ENCODE measurements at places on chromosomes 4 and X.
A peak's percentile ranks its signal among the peaks of the same experiment; 100 is the strongest.

- DNase-seq, result no peak
Measured at GRCh38 chrX:20743046-20743445, 476.3 kb upstream of the RPS6KA3 start.

GRCh38 chr4:4880492-4880891 lies 21.0 kb downstream of the MSX1 start:
- DNase-seq, result peak; percentile 24

DNA sequence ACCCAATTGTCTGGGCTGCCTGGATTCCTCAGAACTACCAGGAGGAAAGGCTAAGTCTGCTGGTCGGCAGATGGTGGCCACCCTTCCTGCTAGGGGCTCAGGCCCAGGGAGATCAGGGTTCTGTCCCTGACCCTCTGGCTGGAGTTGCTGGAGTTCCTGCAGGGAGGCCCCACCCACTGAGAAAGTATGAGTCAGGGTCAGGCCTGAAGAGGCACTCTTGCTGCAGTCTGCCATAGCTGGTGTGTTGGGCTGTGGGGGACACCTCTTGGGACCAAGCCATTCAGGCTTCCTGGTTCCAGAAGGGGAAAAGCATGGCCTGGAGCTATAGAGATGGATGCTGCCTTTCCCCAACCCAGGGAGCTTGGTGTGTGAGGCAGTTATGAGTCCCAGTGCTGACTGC lies 40.4 kb upstream of the PCDH18 start:
- DNase-seq, result no peak

GRCh38 chrX:95346856-95347255 lies 1337.8 kb upstream of the DIAPH2 start:
- no peak for DNase-seq

- DNase-seq, result no peak
Measured at GRCh38 chr4:78627046-78627965, 75.7 kb downstream of the ANXA3 start.

GRCh38 chrX:152905081-152905420 lies 7.2 kb downstream of the ZNF185 start:
- DNase-seq, result no peak

- no peak for DNase-seq
Measured at GRCh38 chrX:39802354-39802753, 295.4 kb downstream of the BCOR start.

DNA sequence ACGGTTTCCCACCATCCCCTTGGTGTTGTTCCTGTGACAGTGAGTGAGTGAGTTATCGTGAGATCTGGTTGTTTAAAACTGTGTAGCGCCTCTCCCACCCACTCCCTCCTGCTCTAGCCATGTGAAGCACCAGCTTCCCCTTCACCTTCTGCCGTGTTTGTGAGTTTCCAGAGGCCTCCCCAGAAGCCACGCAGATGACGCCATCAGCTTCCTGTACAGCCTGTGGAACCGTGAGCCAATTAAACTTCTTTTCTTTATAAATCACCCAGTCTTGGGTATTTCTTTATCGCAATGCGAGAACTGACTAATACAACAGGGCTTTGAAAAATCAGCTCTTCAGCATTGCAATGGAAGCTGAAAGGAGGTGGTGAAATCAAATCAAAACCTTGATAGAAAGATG lies 50.0 kb downstream of the FGFBP1 start:
- DNase-seq, result no peak

- DNase-seq, result peak; percentile 91
Measured at GRCh38 chr4:88938138-88938537, 118.8 kb downstream of the FAM13A start.

DNA sequence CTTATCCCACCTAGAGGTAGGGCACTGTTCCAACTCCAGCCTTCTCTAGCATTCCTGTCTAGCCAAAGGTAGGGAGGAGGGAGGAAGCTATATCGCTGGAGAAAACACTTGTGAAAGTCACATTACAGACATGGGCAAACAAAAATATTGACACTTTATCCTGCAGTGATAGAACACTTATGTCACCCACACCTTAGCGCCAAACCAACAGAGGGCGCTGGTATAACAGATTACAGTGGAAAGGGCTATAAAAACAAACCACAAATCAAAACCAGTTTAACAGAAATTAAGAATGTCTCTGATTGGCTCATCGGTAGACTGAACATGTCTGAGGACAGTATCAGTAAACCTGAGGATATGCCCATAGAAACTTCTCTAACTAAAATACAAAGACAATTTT lies 451.3 kb downstream of the TLL1 start:
- DNase-seq, result peak; percentile 32

DNA sequence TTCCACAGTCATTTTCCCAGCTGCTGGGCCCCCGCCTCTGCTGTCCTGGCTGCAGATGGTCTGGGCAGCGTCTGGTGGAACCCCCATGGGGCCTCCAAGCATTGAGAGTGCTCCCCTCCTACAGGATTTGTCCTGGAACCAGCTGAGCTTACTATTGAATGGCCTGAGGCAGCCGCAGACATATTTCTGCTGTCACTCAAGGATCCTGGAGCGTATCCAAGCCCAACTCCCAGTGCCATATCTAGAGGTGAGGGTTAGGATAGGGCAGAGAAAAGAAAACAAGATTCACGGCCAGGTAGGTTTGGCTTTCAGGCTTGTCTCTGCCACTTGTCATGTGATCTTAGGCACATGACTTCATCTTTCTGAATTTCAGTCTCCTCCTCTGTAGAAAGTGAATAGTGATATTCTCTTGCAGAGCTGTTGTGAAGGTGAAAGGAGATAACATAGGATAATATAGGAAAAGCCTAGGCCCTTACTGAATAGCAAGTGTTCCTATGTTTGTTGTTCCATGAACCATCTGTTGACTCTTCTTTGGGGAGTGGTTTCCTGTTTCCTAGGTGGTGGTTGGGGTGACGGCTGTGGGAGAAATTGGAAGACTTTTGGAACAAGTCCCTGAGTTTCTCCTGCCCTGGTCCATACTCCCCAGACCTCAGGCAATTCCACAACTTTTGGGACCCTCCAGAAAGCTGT lies 52.3 kb downstream of the SEPSECS start:
- DNase-seq, result no peak

DNA sequence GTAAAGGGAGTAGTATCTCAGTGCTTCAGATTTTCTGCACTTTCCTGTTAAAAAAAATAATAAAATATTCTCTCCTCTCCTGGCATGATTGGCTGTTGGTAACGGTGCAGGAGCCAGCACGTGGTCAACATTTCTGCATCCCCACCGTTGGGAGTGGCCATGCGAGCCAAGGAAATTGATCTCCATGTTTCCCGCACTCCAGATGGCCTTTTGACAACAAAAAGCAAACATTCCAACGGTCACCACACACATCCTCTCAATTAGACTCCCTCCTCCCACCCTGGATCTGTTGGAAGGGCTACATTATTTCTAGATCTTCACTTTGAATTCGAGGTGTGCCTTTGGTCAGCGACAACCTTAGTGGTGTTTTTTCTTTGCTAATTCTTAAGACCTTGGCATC lies 45.0 kb downstream of the STK32B start:
- DNase-seq, result peak; percentile 39

DNA sequence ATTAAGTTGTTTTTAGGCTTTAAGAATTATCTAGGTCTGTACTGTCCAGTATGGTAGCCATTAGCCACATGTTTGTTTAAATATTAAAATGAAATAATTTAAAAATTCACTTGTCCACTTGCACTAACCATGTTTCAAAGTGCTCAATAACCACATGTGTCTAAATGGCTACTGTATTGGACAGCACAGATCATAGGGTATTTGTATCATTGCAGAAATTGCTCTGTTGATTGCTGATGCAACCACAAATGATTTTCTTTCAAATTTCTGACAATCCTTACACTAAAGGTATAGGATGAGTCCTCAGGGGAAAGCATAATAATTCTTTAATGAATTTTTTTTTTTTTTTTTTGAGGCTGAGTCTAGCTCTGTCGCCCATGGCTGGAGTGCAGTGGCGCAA lies 84.9 kb downstream of the KDM6A start:
- no peak for DNase-seq

- no peak for DNase-seq
Measured at GRCh38 chr4:147826288-147826646, 94.4 kb downstream of the ARHGAP10 start.

DNA sequence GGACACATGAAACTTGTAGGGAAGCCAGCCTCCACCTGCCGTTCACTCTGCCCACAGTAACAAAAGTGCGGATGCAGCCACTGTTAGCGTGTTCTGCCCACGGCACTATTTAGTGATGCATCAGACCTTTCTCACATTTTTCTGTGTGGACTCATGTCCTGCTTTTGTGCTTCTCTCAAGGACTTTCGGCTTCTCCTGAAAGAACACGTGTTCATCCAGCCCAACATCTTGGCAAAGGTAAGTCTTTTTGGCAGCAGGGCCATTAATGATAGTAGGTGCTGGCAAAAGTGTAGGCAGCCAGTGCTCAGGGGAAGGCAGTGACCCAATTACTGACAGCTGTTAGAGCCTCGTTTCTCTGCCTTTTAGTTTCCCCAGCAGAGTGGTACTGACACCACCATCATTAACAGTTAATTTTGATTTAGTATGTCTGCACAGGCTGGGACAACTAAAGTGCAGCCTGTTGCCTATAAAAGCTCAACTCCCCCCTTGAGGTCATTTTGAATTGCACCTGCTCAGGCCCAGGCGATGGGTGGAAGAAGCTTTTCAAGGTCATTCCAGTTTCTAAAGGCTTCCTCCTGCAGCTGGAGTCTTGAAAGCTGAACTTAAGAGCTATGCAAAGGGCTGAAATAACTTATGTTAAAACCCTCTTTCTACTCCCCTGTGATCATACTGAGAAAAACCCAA lies 54.5 kb upstream of the HPSE start:
- DNase-seq, result no peak

DNA sequence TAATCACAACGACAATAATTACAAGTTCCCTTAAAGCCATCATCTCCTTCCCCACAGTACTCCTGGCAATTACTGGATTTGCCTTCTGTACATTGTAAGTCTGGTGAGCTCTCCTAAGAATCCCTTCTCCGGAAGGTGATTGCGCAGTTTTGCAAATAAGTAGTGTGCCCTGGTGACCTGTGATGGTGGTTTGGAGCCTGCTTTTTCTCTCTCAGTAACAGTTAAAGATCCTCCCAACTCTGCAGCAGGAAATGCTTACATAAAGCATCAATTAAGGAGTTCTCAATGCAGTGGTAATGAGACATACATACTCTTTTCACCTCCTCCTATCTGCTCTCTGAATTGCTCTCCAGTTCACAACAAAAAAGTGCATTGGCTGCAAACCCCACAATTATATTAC lies 159.7 kb downstream of the SH2D1A start:
- no peak for DNase-seq

DNA sequence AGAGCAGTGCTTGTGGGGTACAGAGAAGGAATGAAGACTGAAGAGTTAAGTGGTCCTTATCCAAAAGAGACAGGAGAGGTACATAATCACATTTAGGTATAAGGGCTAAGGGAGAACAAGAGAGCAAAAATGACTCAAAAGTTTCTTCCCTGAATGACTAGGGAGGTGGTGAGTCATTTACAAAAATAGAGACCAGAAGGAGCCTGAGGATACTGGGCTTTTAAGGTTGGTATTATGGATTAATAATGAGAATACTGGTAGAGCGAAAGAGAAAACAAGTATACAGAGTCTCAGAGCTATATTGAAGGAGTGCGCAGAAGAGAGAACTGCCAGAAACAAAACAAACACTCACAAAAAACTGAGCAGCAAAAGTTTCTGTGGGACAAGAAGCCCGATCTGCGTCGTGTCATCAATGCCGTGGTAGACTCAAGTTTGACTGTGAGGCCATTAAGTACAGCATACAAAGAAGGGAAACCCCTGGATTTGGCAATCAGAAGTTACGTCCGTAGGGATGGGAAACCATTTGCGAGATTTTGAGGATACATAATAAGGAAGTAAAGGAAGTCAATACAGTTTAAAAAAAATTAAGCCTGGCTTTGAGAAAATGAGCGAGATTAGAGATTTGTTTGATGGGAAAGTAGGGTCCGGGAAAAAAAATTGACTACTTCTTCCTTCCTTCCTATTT lies 129.1 kb upstream of the STIM2 start:
- peak; percentile 20 for DNase-seq

GRCh38 chr4:39181520-39181904 lies 817 bp upstream of the WDR19 start:
- no peak for DNase-seq

DNA sequence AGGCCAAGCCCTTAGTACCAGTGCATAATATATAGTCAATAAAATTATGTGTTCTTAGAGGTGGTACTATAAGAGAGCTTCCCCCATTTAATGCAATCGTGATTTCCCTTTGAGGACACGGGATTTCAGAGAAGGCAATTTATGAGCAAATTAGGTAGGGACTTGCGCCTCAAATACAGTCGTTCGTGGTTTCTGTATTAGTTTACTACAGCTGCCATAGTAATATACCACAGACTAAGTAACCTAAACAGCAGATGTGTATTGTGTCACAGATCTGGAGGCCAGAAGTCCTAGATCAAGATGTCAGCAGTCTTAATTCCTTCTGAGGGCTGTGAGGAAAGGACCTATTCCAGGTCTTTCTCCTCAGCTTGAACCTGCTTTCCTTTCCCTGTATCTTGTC lies 1.5 kb upstream of the PUDP start:
- DNase-seq, result no peak

- DNase-seq, result no peak
Measured at GRCh38 chr4:124635331-124635730, 77.2 kb downstream of the ANKRD50 start.

GRCh38 chr4:134326866-134327265 lies 125.3 kb upstream of the PABPC4L start:
- no peak for DNase-seq

GRCh38 chrX:53717205-53717604 lies 30.7 kb upstream of the HUWE1 start:
- no peak for DNase-seq

DNA sequence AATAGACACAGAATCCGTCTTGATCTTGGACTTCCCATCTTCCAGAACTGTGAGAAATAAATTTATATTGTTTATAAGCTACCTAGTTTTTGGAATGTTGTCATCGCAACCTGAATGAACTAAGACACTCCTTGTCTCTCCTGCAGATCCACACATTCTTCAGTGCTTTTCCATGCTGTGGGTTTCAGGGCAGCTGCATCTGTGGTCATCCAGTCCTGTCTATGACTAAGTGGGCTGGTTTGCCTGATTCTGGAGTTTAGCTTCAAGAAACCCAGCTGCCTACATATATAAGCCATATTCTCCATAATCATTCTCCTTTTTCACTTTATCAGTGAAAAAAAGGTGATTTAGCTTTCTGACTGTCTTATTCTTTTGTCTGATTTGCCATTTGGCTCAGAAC lies 170.3 kb upstream of the KIT start:
- DNase-seq, result peak; percentile 68

GRCh38 chr4:7007142-7007907 lies 35.8 kb upstream of the TADA2B start:
- DNase-seq, result no peak

DNA sequence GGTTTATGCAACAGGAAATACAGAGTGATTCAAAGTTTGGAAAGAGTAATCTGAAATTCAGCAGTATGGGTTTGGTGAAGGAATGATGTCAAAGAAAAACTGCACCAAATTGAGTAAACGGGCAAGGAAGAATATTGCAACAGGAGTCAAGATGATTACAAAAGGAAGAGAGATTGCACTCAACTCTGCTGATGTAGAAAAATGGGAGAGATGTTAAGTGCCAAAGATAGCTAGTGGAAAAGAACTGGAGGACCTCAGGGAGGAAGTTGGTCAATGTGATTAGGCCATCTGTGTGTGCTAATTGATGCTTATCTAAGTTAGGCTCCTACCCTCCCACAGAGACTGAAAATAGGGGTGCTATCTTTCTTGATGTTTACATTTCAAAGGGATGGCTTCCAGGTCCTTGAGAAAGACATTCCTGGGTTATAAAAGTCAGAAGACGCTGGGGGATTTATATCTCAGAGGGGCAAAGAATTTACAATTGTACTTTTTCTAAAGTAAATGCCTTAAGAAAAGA lies 167.4 kb upstream of the FAM47A start:
- DNase-seq, result no peak

- no peak for DNase-seq
Measured at GRCh38 chr4:91830681-91831395, 472.9 kb upstream of the GRID2 start.
